Cardiac muscle cell (in vitro differentiated cells and primary cell): ENCODE measurements at places on chromosomes 1 and 21.

DNA sequence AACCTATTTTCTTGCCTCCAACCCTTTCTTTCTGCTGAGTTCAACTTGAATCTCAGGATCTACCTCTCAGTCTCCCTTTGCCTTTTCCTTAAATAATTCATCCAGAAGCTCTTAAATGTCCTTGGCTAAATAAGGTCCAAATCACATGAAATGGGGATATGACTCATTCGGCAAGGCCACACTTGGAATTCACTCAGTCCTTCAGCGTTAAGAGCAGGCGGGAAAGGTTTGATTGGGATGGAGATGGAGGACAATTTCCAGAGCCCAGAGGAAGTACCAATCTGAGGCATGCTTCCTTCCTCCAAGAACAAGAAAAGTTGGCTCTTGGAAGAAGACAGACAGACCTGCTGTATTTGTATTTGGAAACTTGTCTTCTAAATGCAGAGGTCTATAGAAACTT is 128.5 kb downstream of the PROX1 start:
- no peak for DNase-seq

DNA sequence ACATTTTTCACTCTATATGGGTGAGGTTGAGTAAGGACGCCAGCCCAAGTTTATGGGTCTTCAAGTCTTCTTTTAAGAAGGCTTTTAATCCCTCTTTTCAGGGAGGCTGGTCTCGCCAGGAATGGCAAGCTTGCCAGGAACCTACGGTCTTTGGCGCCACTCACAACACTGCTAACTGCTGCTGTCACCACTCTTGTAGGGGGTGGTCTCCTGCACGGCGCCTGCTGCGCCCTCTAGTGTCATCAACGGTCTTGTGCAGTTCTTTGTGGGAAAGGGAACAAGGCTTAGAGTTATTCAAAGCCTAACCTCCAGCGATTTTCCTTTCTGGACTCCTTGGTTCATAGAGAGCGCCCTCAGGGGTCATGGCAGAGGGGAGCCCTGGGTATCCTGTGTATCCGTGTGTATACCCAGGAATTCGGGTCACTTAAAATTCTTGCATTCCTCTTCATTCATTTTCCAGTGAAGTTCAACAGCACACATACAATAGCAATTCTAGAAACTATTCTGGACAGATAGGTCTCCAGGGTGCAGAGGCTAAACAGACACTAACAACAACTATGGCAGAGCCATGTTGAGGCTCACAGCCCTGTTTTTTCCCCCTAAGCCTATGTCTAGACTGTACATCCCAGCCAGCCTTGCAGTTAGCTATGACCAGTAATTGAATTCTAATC is 392.8 kb upstream of the CAMK1G start:
- peak; percentile 92 for DNase-seq

DNA sequence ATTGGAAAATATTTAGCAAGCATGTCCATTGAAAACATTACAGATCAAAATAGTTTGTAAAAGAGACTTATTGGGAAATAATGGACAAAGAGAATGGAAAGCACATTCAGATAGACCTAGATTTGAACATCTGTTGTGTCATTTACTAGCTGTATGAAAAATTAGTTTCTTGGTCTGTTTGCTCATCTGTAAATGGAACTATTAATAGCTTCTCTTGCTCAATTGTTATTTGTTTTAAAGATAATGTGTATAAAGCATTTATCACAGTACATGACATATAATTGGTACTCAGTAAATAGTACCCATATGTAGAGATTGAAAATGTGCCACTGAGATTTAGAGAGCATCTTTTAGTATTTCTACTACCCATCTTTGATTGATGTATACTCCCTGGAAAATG is 25.9 kb downstream of the RPAP2 start:
- DNase-seq, result no peak

DNA sequence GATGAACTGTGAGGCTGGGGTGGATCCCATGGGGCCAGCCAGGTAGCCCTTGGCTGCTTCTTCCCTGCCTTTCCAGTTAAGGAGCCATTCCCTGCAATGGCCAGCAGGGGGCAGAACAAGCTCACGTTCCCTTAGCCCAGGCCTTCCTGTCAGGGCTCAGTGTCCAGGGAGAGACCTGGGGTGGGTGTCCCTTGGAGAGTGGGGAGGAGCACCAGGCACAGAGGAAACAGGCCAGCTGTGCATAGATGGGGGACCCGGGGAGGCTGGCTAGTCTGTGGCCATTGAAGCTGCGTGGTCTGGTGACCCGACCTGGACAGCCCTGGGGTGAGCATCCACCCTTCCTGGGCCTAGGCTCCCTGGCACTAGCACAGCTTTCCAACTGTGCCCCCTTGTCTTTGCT is 13.2 kb upstream of the EPS8L3 start:
- DNase-seq, result peak; percentile 89

DNA sequence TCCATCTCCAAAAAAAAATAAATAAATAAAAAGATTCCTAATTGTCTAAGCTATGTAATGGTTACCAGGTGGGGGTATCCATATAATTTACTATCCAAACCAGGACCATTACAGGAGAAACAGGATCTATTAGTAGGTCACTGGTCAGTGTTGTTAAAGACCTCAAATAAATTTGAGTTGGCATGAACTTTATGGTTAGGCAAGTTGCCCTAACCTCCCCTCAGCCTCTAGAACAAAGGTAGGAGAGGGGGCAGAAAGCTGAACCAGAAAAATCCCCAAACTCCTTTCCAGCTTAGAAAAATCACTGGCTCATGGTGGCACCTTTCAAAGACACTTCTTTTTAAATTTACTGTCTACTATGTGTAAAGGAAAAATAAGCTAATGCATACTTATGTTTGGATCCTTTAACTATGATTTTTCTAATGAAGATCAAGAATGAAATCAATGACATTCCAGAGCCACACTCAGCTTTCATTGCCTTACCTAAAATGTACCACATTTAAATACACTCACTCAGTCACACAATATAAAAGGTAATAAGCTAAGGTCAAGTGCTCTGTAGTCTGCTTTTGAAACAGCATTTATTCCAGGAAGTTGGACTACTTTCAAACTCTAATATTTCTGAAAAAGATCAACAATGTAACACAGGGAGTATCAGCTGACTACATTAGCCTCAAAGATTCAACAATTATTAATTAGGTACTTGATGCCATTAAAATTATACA is 13.8 kb downstream of the EIF4G3 start:
- DNase-seq, result no peak

- peak; percentile 83 for DNase-seq
Observed at GRCh38 chr1:231724876-231725647, 98.5 kb downstream of the DISC1 start.

DNA sequence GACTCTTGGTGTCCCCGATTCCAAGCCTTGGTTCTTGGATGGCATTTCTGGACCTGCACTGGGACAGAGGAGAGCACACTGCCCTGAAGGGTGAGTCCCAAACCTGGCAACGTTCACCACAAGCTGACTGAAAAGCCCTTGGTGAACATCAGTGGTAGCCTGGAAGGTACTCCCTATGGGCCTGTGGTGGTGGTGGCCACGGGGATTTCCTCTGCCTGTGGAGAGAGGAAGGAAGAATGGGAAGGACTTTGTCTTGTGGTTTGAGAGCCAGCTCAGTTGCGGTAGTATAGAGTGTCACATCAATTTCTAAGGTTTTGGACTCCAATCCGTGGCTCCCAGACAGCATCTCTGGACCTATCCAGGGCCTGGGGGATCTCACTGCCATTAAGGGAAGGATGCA is 50.7 kb downstream of the DNAH14 start:
- DNase-seq, result no peak

- DNase-seq, result no peak
Observed at GRCh38 chr1:238606457-238606856, 715.7 kb upstream of the ZP4 start.

DNA sequence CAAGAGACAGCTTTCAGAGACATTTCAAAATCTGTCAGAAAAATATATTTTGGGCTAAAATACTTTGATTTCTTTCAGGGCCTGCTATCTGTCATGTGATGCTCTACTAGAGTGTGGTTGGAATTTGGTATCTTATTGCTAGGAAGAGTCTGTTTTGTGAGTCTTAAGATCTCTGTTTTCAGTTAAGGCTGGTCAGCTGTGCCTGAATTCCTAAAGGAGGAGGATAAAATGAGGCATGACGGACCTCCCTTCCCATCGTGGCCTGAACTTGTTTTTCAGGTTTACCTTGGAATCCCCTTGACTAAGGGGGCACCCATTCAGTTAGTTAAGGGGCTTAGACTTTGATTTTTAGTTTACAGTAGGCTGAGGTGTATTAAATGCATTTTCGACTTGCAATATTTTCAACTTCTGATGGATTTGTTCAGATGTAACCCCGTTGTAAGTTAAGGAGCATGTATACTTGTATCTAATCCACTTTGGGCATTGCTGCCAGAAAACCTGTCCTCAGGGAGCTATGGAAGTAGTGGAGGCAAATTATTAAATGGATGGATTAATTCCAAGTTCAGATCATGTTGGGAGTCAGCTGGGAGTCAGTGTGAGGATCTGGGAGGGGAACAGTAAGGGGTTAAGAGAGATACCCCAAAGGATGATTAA is 18.3 kb downstream of the CAPN2 start:
- no peak for DNase-seq

GRCh38 chr1:174744886-174745285 is 254.9 kb upstream of the CACYBP start:
- no peak for DNase-seq

- DNase-seq, result peak; percentile 79
Observed at GRCh38 chr1:40783001-40783905, at the start of gene KCNQ4. Gene KCNQ4, plus strand, starts transcription at chr1:40783787. Its CDS starts 307 bp downstream, at chr1:40784094.

DNA sequence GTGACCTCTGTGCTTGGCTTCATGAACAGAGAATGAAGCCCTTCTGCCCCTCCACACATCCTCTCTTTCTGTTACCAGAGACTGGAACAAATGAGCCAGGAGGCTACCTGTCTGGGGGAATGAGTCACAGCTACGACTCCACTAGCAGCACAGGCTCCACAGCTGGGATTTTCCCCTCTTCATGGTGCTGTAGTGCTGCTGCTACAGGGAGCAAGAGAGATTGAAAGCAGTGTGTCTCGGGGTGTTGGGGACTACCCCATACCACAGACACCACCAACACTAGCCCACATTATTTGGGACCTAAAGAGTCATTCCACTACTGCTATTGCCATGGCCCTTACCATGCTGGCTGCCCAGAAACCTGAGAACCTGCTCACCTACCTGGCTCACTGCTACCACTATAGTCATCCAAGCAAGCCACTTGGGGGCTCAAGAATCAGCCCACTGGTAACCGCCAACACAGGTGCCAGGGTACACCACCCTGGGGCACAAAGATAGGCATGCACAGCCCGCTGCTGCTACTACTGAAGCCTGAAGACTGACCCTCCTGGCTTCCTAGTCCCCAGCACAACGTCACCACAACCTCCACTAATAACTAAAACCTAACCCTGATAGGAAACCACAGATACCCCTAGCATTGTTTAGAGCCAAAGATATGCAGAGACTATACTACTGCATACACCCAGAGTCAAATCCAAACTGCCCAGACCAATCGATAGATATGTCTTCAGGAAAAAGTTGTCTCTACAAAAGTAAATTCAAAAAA is 17.7 kb downstream of the CD1E start:
- no peak for DNase-seq

DNA sequence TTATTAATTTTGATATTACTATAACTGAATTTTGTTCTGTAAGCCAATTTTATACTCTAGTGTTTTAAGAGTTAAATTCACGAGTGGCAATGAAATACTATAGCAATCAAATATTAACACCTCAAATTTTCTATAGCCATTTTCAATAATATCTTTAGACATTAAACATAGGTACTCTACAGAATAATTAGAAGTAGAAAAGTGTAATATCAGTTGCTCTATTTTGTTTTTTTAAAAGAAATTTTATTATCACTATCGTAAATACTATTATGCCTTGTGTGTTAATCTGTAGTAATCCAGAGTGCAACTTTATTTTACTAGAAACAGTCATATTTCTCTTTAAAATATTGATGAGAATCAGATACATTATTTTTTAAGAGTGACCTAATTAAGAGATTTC is 691.2 kb downstream of the USP25 start:
- no peak for DNase-seq

GRCh38 chr1:63813829-63814277 is 40.0 kb downstream of the ROR1 start:
- DNase-seq, result no peak

GRCh38 chr1:181557313-181557712 is 74.0 kb downstream of the CACNA1E start:
- DNase-seq, result no peak

- DNase-seq, result no peak
Observed at GRCh38 chr1:230186003-230186863, 119.2 kb downstream of the GALNT2 start.

- no peak for DNase-seq
Observed at GRCh38 chr1:8086055-8086454, 59.9 kb upstream of the ERRFI1 start.

- DNase-seq, result peak; percentile 70
Observed at GRCh38 chr1:151166505-151166956, 587 bp downstream of the SCNM1 start.
